SW 1271 (cell line): ENCODE measurements at places on chromosomes 6 and 20.

DNA sequence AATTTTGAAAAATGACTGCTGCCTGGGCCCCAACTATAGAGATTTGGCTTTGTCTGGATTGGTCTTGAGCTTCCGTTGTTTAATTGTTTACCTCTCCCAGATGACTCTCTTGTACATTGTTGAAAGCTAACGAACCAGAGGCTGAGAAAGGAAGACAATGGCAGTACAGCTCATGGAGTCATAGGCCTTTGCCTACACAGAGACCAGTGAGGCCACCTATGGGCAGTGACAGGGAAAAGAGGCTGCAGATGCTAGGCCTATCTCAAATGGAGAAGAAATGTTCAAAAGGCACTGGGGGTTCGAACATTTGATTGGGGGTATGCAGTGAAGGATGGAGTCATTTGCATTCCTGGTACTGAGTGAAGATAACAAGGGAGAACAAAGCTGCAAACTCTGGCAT is 29.1 kb downstream of the OPN5 start:
- no peak for DNase-seq

- no peak for DNase-seq
These were observed at the start of gene LPIN3 for GRCh38 chr20:41340327-41341055. LPIN3 (plus strand) TSS chr20:41340821; CDS start chr20:41345804, 4,983 bp downstream.

- peak; percentile 36 for DNase-seq
These were observed 23.7 kb downstream of the ZNF311 start for GRCh38 chr6:28981431-28981832.

DNA sequence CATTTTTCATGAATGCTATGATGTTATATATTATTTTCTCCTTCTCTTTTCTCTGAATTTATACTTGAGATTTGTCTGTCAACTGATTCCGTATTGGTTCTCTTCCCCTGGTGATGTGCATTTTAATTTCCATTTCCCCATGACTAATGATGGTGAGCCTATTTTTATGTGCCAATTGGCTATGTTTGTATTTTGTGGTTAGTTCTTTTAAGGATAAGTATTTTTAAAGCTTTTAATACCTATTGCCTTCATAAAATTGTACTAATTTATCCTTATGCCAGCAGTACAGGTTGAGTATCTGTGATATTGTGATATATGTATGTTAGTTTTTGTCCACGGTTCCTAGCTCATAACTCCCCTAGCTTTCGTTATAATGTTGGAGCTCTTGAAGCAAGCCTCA is 2.8 kb downstream of the POLH start:
- no peak for DNase-seq
